Activated naive CD8-positive, alpha-beta T cell treated with anti-CD3 and anti-CD28 coated beads, Interleukin-2, amount 10 ng/mL, durations not matched to agents 7 days and 5 days (primary cell): ENCODE measurements at places on chromosomes 1 and 21. TPM values are rescaled to one million over a fixed set of nuclear protein-coding genes. Genes with fewer than 3 reads are reported as not detected.

- no peaks in the 10 kb centered on the region for H3K36me3 ChIP-seq
- DNase-seq, result no peak
- H3K4me3 ChIP-seq, result no peak overlapping the region
- H3K27me3 ChIP-seq, result no peaks in the 10 kb centered on the region
- H3K27ac ChIP-seq, result no peak overlapping the region
Measured at GRCh38 chr1:68528243-68528642, 31.4 kb upstream of the DEPDC1 start.

GRCh38 chr1:3313576-3313950 lies 140.9 kb upstream of the ARHGEF16 start:
- no peaks in the 10 kb centered on the region for H3K36me3 ChIP-seq
- H3K4me1 ChIP-seq, result no peaks in the 10 kb centered on the region
- H3K27me3 ChIP-seq, result peaks cover 4% of the 10 kb centered on the region
- H3K4me3 ChIP-seq, result no peak overlapping the region
- DNase-seq, result no peak

- no peak overlapping the region for H3K4me3 ChIP-seq
- no peaks in the 10 kb centered on the region for H3K36me3 ChIP-seq
- peaks cover 3% of the 10 kb centered on the region for H3K27me3 ChIP-seq
- peaks cover 10% of the 10 kb centered on the region for H3K4me1 ChIP-seq
- no peak for DNase-seq
- no peak overlapping the region for H3K27ac ChIP-seq
Measured at GRCh38 chr1:222466150-222466865, 81.6 kb downstream of the HHIPL2 start.

The PM20D1 gene
- 1.3 TPM for total RNA-seq

The GPR89A gene
- total RNA-seq, result 33.1 TPM

The ASCL5 gene
- not detected for total RNA-seq

- H3K36me3 ChIP-seq, result no peaks in the 10 kb centered on the region
- H3K4me1 ChIP-seq, result no peaks in the 10 kb centered on the region
- no peak for DNase-seq
- H3K27ac ChIP-seq, result no peak overlapping the region
Measured at GRCh38 chr1:83978056-83978455, 20.9 kb downstream of the TTLL7 start.

DNA sequence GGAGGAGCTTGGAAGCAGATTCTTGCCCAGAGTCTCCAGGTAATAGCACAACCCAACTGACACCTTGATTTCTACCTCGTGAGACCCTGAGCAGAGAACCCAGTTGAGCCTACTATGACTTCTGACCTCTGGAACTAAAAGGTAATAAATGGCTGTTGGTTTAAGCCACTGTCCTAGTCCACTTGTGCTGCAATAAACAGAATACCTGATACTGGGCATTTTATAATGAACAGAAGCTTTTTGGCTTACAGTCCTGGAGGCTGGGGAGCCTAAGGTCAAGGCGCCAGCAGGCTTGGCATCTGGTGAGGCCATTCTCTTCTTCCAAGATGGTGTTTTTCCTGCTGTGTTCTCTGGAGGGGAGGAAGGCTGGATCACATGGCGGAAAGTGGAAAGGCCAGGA lies 39.9 kb upstream of the TP53BP2 start:
- DNase-seq, result no peak
- peaks cover 4% of the 10 kb centered on the region for H3K27me3 ChIP-seq
- no peak overlapping the region for H3K27ac ChIP-seq
- H3K36me3 ChIP-seq, result no peaks in the 10 kb centered on the region

- H3K4me1 ChIP-seq, result peaks cover 3% of the 10 kb centered on the region
- no peak overlapping the region for H3K27ac ChIP-seq
- no peak for DNase-seq
- H3K36me3 ChIP-seq, result peaks cover 4% of the 10 kb centered on the region
Measured at GRCh38 chr1:50611675-50612074, 188.4 kb upstream of the DMRTA2 start.

The FCMR gene
- 145 TPM for total RNA-seq

The LRRC7 gene
- not detected for total RNA-seq

- H3K27me3 ChIP-seq, result no peaks in the 10 kb centered on the region
- no peaks in the 10 kb centered on the region for H3K4me1 ChIP-seq
- DNase-seq, result no peak
- H3K4me3 ChIP-seq, result no peak overlapping the region
- no peak overlapping the region for H3K27ac ChIP-seq
Measured at GRCh38 chr21:35363458-35363857, 314.4 kb upstream of the RUNX1 start.

DNA sequence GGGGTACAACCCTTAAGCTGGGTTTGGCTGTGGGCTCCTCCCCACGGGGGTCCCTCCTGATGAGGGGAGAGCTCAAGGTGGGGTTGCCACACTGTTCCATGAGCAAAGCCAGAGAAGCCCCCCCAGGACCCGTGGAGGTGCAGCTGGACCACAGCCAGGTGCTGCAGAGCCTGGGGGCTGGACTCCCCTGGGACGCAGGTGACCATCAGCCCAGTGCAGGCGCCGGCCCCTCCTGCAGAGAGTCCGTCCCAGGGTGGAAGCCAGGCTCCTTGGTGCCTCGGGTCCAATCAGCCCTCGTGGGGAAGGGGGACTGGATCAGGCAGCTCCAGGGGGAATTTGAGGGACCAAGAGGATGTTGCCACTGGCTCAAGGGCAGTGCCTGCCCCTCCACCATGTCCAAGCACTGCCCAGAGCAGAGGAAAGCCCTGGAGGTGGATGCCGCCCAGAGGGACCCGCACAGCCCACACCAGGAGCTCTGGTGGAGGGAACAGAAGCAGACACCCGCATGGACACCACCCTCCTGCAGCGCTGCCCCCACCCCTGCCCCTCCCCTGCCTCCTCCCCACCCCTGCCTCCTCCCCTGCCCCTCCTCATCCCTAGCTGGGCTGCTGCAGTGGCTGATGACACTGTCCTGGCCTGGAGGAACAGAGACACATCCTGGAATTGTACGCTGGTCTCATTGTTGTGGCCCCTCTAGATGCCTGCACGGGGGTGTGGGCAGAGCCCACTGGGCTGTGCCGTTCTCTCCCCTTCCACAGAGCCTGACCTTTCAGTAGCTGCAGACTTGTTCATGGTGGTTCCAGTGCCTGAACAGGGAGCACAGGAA lies 30.8 kb upstream of the COL18A1 start:
- no peak overlapping the region for H3K4me3 ChIP-seq
- no peak overlapping the region for H3K27ac ChIP-seq
- H3K4me1 ChIP-seq, result peaks cover 6% of the 10 kb centered on the region

DNA sequence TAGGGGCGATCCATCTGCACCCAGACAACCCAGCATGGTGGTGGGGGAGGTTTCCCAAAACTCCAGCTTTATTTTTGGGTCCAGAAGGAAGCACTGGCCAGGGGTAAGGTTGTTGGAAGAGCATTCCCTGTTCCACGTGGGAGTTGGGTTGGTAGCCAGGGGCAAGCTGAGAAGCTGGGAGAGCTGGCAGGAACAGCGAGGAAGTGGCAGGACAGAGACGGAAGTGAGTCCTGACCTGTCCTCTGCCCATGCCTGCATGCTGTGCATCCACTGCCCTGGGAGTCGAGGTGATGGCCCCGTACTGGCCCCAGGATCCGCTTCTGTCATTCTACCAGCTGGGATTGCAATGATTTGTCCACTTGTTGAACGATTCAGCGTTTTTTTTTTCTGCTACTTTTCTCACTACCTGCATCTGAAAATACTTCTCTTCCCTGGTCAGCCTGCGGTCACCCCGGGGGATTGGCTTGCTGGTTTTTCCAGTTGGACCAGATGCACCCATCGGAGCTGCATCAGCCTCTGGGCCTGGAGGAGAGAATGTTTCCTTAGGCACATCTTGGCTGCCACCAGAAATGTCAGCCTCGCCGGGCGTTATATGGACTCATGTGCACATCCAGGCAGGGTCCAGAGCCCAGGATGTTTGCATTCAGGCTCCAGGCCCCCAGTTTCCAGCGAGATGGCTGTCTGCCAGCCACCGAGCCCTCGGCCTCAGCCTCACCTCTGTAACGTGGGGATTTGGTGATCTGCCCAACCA lies 28.3 kb upstream of the TMPRSS2 start:
- no peak for DNase-seq
- no peak overlapping the region for H3K4me3 ChIP-seq
- no peak overlapping the region for H3K27ac ChIP-seq
- H3K4me1 ChIP-seq, result no peaks in the 10 kb centered on the region

The TMEM82 gene
- total RNA-seq, result not detected

The FLG2 gene
- not detected for total RNA-seq

DNA sequence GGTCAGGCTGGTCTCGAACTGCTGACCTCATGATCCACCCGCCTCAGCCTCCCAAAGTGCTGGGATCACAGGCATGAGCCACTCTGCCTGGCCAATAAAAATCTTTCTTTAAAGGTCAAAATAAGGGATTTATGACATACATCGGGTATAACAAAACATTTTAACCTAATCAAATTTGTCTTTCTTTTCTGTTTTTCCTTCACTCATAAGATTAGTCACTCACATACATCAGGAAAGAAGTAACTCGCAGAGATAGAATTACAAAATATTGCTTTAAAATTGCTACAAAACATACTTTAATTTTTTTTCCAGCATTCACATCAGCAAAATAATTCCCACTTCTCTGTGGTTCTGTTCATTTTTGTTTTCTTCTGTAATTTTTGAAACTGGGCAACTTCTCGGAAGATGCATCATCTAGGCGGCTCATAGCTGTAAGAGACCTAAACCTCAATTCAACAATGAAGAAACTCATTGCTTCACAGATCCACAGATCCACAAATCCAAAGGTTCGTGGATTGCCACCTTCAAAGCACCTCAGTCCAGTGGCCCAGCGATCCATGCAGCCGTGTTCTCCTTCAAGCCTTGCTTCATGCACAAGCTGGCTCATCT lies 39.7 kb downstream of the NEK2 start:
- peaks cover 3% of the 10 kb centered on the region for H3K4me1 ChIP-seq
- H3K4me3 ChIP-seq, result no peak overlapping the region
- H3K27me3 ChIP-seq, result peaks cover 33% of the 10 kb centered on the region
- no peak for DNase-seq
- peaks cover 2% of the 10 kb centered on the region for H3K36me3 ChIP-seq
- no peak overlapping the region for H3K27ac ChIP-seq

- DNase-seq, result no peak
- H3K27me3 ChIP-seq, result no peaks in the 10 kb centered on the region
- H3K36me3 ChIP-seq, result no peaks in the 10 kb centered on the region
- no peak overlapping the region for H3K4me3 ChIP-seq
- no peak overlapping the region for H3K27ac ChIP-seq
Measured at GRCh38 chr1:67629370-67630075, 55.5 kb upstream of the GADD45A start.

DNA sequence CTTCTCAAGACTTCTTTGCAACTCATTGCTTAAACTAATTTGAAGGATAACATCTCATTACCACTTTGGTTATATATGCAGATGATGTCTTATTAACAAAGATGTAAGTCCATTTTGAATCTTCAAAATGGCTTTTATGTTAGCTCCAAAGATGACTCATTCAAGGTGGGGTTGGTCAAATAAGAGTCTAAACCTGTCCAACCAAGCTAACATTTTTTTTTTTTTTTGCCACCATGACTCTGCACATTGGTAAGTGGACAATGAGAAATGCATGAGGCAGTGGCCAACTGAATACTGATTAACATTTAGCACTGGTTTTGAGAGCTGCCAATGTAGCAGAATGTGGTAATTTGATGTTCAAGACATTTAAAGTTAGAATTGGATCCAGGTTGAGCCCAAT lies 278 bp upstream of the KRTAP27-1 start:
- H3K27me3 ChIP-seq, result no peaks in the 10 kb centered on the region
- no peak for DNase-seq

DNA sequence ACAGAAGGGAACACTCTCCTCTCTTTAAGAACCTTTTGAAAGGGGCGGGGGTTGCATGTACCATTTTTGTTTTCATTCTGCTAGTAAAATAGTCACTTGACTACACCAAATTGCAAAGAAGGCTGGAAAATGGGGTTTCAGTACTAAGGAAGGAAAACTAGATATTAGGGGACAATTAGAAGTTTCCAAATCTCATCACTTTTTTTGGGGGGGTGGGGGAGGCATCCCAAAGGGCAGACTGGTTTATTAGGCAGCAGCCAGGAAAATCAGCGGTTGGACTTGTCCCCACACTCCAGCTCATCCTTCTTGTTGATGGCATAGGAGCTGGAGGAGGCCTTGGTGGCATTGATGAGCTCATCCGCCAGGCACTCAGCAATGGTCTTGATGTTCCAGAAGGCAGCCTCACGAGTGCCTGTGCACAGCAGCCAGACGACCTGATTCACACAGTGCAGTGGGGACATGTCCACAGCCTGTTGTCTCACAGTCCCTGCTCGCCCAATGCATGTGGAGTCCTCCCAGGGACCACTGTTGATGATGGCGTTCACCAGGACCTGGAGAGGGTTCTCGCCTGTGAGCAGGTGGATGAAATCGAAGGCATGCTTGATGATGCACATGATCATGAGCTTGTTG lies 1.7 kb upstream of the TMEM50B start:
- peaks cover 18% of the 10 kb centered on the region for H3K4me1 ChIP-seq
- H3K36me3 ChIP-seq, result no peaks in the 10 kb centered on the region
- H3K4me3 ChIP-seq, result peak overlapping the region; percentile 96
- no peak overlapping the region for H3K27ac ChIP-seq

GRCh38 chr1:167697667-167698141 lies 24.1 kb upstream of the MPZL1 start:
- no peaks in the 10 kb centered on the region for H3K4me1 ChIP-seq
- H3K27me3 ChIP-seq, result no peaks in the 10 kb centered on the region
- H3K36me3 ChIP-seq, result peaks cover 51% of the 10 kb centered on the region
- no peak overlapping the region for H3K4me3 ChIP-seq

DNA sequence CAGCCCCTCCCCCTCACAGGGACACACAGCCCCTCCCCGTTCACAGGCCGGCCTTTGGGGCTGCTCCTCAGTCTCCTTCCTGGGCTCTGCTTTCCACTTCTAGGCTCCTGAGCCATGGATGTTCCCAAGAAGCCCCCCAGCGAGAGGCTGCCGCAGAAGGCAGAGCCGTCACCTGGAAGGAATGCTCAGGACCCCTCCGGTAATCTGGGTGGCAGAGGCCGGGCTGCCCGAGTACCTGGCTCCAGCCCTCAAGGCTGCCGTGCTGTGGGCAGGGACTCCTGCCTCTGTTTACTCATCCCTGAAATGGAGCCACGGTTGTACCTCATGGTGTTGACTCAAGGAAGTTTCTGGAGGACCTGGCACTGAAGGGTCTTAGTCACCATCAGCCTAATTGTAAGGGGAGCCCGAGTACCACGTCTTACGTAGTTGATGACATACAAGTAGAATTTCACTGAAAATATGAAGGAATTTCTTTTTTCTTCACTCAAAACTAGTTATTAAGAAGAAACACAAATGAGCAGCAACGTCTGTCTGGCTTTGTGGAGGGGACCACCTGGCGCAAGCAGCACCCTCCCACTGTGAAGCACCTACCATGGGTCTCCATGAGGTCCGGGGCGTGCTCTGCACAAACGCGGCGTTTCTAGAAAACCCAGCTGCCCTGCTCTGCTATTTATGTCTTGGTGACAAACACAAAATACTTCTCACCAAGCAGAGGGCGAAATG lies 33.7 kb downstream of the PRDM15 start:
- H3K27me3 ChIP-seq, result no peaks in the 10 kb centered on the region
- H3K36me3 ChIP-seq, result peaks cover 13% of the 10 kb centered on the region

- peaks cover 8% of the 10 kb centered on the region for H3K4me1 ChIP-seq
- peaks cover 46% of the 10 kb centered on the region for H3K27me3 ChIP-seq
- H3K27ac ChIP-seq, result no peak overlapping the region
- H3K4me3 ChIP-seq, result no peak overlapping the region
- DNase-seq, result no peak
Measured at GRCh38 chr1:214546886-214547641, 4.3 kb downstream of the PTPN14 start.

The PANK4 gene
- total RNA-seq, result 86.5 TPM

The VTCN1 gene
- total RNA-seq, result not detected
